ENCODE measurements at places on chromosomes 4 and X.

GRCh38 chr4:125952631-125953030 lies 637.9 kb downstream of the FAT4 start:
- DNase-seq, result no peak

DNA sequence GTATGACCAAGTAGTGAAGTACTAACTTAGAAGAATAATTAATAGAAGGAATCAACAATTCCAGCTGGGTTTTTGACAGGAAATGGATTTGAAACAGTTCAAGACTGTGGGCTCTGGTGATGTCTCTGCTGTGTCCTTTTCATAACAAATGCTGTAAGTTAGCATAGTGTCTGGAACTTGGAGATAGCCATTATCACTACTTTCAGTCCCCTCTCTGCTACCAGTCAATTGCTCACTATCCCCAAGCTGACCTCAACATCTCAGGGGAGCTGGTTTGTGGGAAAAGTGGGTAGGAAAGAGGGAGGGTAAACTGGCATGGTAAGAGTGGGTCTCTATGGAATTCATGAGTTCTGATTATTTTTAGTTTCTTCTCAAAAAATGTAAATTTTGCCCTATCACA lies 231.4 kb upstream of the MID1 start:
- no peak for DNase-seq

DNA sequence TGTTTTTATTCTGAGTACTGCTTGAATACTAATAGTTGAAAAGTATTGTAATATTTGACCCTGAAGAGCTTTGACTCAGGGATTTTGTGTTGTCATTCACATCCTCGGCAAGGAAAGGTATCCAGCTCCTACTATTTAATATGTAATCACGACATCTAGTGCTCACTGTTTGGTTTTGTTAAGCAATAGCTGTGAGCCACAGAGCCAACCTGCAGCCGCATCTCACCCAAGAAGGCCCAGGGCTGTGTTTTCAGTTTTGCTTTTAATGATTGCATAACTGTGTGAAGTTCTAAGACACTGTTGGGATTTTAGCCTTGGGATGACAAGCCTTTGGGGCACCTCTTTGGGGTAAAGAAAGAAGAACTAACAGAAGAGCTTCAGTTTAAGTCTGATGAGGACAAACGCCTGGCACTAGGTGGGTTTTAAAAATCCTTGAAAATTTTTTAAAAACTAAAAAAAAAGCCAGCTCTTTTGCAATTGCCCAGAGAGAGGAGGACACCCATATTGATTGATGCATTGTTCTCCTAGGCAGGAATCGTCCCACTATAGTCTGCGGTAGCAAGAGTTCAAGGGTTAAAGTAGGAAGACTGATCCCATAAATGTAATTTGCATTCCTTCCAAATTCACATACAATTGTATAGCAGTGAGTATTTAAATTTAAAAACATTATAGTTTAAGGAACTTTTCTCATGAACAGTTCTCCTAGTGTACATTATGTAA lies 157.8 kb downstream of the RELL1 start:
- no peak for DNase-seq

- no peak for DNase-seq
Observed at GRCh38 chr4:113094802-113095201, 45.3 kb downstream of the ANK2 start.

- no peak for DNase-seq
Observed at GRCh38 chr4:90695411-90695810, 568.2 kb downstream of the CCSER1 start.

DNA sequence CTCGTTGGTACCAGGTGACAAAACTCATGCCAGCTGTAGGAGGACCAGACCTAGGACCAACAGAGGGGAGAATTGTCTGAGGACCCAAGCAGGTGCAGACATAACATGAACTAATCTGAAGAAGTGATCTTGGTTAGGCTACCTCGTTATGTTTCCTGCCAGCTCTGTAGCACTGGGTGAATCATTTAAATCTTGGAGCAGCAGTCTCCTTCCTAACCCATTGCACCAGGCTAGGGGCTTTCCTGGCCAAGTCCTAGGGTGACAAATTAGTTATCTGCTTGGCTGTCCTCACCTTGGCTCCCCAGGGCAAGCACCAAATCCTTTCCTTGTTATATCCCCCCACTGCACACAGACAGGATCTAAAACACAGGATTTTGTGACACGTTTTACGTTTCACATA lies 87.8 kb downstream of the WWC2 start:
- no peak for DNase-seq

DNA sequence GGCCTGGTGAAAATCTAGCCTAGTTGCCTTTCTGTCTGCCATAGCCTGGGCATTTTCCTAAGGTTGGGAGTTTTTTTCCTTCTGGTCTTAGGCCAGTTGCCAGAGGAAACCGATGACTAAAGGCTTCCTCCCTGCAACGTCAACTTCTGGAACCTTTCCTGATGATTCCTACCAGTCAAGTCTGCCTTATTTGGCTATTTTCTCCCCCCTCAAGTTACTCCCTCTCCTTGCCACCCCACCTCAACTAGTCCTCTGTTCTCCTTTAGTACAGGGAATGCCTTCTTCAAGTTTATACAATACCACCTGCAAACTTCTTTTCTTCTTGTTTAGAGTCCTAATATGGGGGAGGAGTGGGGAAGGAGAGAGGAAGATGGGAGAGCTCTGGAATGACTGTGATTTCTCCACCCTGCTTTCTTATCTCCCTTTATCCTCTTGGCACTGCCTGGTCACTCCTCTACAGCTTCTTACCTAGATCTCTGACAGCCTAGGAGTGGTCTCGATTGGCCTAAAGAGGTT lies 10.6 kb downstream of the MSN start:
- no peak for DNase-seq

DNA sequence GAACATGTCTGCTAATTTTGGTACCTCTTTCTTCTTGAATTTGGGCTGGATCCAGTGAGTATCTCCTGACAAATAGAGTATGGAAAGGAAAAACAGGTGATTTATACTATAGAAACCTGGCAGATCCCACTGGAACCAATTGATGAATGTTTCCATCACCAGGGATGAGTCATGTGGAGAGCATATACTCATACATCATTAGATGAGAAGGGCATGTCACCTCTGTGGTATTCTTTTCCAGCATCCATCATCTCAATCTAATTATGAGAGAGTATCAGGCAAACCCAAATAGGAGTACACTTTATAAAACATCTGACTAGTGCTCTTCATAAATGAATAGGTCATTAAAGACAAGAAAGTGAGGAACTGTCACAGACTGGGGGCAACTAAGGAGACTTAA lies 90.7 kb downstream of the CLDN22 start:
- DNase-seq, result no peak

GRCh38 chr4:174358829-174359228 lies 75.1 kb downstream of the CEP44 start:
- no peak for DNase-seq

DNA sequence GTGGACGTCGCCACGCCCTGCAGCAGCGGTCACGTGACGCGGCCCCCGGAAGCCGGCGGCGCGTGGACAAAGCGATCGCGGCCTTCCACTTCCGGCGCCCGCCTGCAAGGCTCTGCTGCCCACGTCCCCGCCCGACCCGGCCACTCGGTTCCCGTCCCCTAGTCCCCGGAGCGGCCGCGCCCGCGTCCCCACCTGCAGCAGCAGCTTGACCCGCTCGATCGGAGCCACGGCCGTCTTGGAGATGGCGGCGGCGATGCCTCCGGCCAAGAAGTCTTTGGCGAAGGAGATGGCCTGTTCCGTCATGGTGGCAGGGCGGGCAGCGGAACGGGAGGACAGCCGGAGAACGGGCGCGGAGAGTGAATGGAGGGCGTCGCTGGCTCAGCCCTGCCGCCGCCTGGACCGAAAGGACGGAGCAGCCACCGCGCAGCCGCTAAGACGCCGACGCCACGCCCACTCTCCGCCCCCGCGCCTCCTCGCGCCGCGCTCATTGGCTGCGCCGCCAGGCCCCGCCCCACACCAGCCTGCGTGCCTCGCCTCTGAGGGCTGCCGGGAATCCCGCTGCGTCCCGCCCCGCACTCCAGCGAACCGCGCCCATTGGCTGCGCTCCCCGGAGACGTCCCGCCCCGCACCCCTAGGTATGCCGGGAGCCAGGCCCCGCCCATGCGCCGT lies at the start of gene SLC25A6:
TSS of gene SLC25A6 (minus strand) at position 407 of the 669 bp plus-strand sequence. CDS start at position 303, 104 bp downstream.
- DNase-seq, result peak; percentile 100

- DNase-seq, result no peak
Observed at GRCh38 chrX:41723826-41724225, at the start of gene GPR82. Gene GPR82 (plus strand): TSS chrX:41724181. CDS start chrX:41727027, 2,846 bp downstream.

DNA sequence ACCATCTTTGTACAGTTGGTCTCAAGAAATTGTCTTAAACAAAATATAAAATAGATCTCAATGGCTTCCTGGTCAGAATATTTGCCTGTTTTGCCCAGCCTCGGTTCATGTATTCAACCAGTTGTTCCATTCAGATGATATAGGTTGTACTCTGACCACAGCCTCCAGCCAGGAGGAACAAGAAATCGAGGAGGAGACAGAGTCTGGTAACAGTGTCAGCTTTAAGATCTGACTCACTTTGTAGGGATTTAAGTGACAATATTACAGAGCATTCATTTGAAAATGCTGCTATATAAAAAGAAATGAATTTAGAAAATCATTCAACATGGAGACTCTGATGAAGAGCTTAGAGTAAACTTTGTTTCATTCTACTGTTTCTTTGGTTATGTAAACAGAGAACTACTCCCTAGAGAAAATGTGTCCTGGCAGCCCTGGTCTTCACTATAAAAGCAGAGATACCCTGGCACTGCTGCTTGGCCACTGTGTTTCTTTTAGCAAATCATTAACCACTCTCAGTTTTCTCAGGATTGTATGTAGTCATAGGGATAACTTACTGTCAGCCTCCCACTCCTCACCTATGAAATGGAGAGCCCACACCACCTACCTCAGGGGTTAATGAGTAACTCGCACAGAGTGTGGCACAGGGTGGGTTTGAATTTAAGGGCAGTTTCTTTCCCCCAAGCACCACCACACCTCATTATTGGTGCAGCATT lies 53.5 kb downstream of the PAGE2 start:
- no peak for DNase-seq

All from sciatic nerve (tissue), 2 donors.